Frontal cortex (tissue), 4 donors: ENCODE measurements at places on chromosomes 7 and 10. TPM values are rescaled to one million over a fixed set of nuclear protein-coding genes. Genes with fewer than 3 reads are reported as not detected.

The TMEM213 gene
- total RNA-seq: not detected

The NACAD gene
- total RNA-seq: 4.9 TPM

The AQP1 gene
- total RNA-seq: 0.82 TPM

The LRRC61 gene
- 13.5 TPM for total RNA-seq

The CHST3 gene
- 3.3 TPM for total RNA-seq

The FAM221A gene
- 15.9 TPM for total RNA-seq

The ELAPOR2 gene
- total RNA-seq: 21.6 TPM

The DGKB gene
- 9.0 TPM for total RNA-seq

The TEX36 gene
- 0.41 TPM for total RNA-seq

The ACTR3C gene
- total RNA-seq: 5.3 TPM

The OR2AE1 gene
- not detected for total RNA-seq

The PNLIPRP3 gene
- total RNA-seq: not detected

The ANKRD1 gene
- total RNA-seq: not detected

The NPFFR1 gene
- total RNA-seq: 1.2 TPM
